ENCODE measurements at places on chromosomes 3 and 15. TPM values are rescaled to one million over a fixed set of nuclear protein-coding genes. Genes with fewer than 3 reads are reported as not detected.

The LTF gene
- total RNA-seq: 0.26 TPM

The SLC9C1 gene
- under 0.01 TPM for total RNA-seq

The CD80 gene
- 0.32 TPM for total RNA-seq

The MB21D2 gene
- total RNA-seq: 5.2 TPM

The SKOR1 gene
- total RNA-seq: 0.11 TPM

The GOLGA6L7 gene
- not detected for total RNA-seq

The SMCO1 gene
- total RNA-seq: not detected

The CACNA1D gene
- total RNA-seq: 2.9 TPM

The CSPG5 gene
- 0.11 TPM for total RNA-seq

The BUB1B gene
- total RNA-seq: 16.3 TPM

The TFG gene
- total RNA-seq: 138 TPM

The GABRB3 gene
- total RNA-seq: 2.7 TPM

The STAC gene
- total RNA-seq: 0.13 TPM

The HIGD2B gene
- not detected for total RNA-seq

The SRP14 gene
- 163 TPM for total RNA-seq

The ITGA11 gene
- 306 TPM for total RNA-seq

The HES1 gene
- total RNA-seq: 92.6 TPM

The RASL12 gene
- 0.52 TPM for total RNA-seq

The IGSF10 gene
- total RNA-seq: 7.2 TPM

The PPP2R3A gene
- 32.2 TPM for total RNA-seq

The HCN4 gene
- total RNA-seq: not detected

The ASB14 gene
- total RNA-seq: 0.11 TPM

The ARL14 gene
- 0.11 TPM for total RNA-seq

The RNF13 gene
- 150 TPM for total RNA-seq

The PLSCR2 gene
- total RNA-seq: not detected

The CCR3 gene
- total RNA-seq: 0.13 TPM

The TRAIP gene
- 2.1 TPM for total RNA-seq

The PP2D1 gene
- not detected for total RNA-seq

The HRG gene
- not detected for total RNA-seq

The SPINK8 gene
- total RNA-seq: not detected

The PIGZ gene
- 5.6 TPM for total RNA-seq

The CASR gene
- not detected for total RNA-seq

The SPRED1 gene
- 36.3 TPM for total RNA-seq
